ENCODE measurements at places on chromosomes 16 and 17.

GRCh38 chr16:12434567-12434966, 369.1 kb downstream of the CPPED1 start:
- DNase-seq: no peak

DNA sequence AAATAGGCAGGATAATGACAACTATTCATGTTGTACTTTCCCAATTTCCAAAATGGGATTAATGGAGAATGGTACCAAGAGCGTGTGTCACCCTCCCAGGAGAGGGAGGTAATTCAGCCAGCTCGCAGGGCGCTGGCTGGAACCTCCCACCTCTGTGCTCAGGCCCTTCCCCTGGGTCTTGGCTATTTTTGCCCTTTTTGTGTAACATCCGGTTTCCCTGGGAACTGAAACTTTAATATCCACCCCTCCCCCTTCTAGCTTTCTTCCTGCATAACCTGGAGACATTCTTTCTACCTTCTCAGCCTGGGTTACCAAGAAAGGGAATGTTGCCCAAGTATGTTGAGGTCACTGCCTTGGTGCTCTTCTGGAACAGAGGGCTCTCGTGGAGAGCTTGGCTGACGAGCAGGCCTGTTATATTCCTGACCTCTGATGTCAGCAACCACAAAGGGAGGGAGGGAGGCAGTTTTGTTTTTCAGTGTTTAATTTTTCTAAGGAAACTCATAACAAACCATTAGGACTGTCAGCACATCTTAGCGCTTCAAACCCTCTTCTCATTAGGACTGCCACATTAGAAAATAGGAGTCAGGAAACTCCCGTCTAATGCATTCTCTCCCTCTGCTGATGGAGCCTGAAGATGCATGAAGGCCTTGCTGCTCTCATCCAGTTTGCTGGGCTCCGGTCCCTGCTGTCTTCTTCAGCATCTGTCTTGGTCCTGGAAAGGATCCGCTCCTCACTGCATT, 25.6 kb downstream of the ITGB3 start:
- no peak for DNase-seq

DNA sequence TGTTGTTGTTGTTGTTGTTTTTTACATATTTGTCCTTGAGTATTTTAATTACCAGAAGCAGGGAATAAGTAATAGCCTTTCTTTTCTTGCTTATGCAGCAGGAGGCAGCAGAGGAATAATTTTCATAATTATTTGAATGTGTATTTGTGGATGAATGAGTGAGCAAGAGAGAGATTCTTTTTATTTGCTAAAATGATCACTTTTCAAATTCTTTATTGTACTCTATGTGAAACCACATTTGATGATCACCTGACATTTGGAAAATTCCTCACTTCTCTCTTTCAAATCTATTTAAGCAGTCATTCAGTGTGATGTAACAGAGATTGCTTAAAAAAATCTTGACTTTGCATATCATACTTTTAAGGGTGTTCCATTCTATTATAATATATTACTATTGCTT, 223.6 kb downstream of the BCAS3 start:
- DNase-seq: no peak

- no peak for DNase-seq
These were observed 489.6 kb downstream of the CDH13 start for GRCh38 chr16:83116274-83116892.

DNA sequence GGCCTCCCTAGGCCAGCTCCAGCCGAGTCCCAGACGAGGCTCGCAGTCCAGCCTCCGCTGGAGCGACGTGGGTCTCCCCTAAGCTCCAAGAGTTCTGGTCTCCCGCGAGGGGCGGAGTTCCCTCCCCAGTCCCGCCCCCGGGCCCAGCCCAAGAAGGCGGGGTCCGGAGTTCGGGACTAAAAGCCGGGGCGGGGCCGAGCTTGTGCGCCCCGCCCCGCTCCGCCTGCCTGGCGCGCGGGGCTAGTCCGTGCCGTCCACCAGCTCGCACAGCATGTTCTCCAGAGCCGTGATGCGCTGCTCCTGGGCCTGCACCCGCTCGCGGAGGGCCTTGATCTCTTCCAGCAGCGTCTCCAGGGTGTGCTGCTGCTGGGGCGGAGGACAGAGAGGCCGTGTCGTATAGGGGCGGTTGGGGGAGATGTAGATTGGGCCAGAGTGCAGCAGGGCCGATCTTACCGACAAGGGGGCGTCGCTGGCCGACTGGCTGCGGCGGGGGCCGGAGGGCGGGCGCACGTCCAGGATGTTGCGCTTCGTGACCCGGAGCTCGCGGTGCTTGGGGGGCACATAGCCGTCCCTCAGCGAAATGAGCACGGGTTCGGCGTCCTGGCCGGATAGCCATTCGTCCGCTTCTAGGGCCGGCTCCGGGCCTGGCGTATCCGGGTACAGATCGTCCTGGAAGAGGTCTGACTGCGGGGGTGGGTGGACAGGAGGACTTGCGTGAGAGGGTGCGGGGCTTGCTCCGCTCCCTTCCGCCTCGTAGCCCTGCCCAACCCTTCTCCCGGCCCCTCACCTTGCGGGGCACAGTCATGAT, 7.0 kb downstream of the CORO6 start:
- peak; percentile 81 for DNase-seq

DNA sequence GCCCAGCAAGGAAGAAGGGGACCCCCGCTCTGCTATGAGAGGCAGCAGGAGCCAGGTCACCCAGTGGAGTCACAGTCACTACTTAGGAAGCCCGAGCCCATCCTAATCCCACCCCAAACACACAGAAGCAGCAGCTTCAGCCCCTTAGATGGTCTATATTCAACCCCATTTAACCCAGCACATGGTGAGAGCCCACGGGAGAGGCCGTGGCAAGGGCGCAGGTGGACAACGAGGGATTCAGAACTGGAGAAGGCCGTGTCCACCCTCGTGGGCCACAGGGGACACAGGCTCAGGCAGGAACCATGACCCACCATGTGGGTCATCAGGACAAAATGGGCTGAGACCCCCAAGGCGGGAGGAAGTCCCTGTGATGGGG, 1.6 kb upstream of the TRPV3 start:
- no peak for DNase-seq

DNA sequence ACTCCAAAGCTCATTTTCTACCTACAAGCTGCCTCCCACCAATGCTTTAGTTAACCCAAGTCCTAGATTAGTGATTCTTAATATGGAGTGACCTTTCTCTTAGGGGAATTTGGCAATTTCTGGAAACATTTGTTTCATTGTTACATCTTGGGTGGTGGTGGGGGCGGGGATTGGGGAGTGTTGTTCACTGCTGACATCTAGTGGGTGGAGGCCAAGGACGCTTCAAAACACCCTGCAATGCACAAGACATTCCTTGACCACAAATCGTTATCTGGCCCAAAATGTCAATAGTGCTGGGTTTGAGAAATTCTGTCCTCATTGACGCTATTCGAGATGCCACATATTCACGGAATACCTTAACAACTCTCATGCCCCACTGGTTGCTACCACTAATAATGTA, 282.9 kb downstream of the RBFOX1 start:
- DNase-seq: no peak

DNA sequence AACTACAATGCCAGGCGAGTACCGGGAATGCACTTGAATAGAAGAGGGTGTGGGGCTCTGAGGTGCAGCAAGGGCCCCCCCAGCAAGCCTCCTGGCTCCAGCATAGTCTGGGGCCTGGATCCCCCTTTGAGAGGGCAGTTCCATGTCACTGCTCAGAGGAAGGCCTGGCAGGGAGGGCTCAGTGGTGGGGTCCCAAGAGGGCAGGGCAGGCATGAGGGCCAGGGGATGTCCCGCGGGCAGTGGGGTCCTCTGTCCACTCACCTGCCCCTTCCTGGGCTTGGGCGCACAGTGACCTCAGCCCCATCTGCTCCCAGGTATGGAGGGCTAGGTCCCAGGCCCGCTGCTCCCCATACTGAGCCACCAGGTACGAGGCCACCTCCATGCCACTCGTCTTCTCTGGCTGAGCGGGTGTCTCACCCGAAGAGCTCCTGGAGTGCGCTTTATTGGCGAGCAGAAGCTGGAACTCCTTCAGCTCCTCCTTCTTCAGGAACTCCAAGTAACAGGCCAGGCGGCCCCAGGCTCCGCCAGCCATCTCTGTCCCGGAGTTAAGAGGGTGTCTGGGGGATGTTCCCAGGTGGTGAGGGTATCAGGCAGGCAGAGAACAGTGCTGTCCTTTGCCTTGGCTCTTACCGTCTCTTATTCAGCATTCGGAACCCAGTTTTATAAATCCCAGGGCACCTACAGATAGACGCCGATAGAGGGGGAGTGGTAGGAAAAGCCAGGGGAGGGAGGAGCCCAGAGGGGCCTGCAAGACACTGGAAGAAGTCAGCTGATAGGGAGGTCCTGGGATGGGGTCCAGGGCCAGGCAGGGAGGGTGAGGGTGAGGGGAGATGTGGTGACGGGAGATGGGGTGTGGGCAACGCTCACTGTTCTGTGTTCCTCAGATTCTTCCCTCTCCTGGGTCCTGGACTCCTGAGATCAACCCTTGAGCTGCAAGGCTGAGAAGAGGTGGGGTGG, 605 bp downstream of the NLRP1 start:
- no peak for DNase-seq

DNA sequence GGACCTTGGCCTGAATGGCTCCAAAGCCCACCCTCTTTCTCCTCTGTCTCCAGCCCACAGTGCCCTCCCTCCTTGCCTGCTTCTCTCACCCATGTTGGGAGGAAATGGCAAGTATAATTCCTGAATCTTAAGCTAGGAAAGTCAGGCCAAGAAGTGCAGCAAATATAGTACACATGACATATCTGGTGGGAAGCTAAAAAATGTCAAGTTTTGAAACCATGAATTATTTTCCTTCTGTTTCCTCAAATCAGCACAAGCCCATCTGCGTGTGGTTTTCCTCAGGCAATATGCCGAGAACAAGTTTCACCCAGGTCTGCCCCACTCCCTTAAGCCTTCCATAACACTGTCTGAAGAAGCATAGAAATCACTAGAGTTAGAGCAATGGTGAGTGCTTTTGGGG, 502.8 kb upstream of the CDH11 start:
- no peak for DNase-seq

GRCh38 chr16:2490190-2491105, 15.5 kb downstream of the TBC1D24 start:
- no peak for DNase-seq

DNA sequence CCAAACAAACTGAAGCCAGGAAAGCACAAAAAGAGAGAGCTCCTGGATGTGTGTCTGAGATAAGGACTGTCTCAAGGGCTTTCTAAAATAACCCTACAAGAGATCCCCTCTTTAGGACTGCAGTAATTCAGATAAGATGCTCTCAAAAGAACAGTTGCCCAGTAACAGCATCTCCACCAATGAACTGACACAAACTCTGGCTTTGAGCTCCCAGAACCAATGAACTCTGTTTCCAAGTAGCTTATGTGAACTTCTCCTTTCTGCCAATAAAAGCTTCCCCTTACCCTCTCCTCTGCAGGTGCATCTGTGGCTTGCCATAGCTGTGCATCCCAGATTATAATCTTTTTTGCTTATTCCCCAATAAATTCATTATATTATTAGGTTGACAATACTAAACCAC, 421.5 kb downstream of the SLC39A11 start:
- DNase-seq: no peak

- no peak for DNase-seq
These were observed 12.3 kb downstream of the ALOXE3 start for GRCh38 chr17:8105957-8106398.

DNA sequence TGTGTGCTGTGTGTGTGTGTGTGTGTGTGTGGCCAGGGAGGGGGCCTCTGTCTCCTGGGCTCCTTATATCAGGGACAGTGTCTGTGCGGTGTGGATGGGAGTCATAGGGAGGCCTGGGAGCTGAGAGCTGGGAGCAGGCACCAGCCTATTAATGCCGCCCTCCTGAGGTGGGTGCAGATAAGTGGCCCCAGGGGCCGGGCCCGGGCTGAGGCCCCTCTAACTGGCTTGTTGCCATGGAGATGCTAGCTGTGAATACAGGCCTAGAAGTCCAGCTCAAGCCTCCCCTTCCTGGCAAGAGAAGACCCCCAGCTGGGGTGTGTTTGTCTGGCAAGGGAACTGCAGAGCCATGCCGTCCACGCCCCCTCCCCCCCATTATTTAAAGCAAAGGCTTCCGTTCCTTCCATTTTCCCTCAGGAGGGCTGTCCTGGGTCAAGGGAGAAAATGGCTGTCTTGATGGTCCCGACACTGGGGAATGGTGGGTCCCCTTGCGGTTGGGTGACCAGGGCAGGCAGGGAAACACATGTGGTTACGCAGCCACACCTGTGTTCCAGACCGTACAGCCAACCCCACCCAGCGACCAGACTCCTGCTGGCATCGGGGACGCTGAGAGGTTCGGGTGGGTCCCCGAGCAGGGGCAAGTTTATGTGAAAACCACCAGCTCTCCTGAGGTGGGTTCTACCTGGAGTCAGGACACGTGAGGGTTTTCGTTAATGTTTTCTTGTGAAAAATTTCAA, 141.1 kb downstream of the MRM1 start:
- no peak for DNase-seq

- no peak for DNase-seq
These were observed 85.6 kb downstream of the KCNJ2 start for GRCh38 chr17:70254735-70255460.

- no peak for DNase-seq
These were observed 397 bp downstream of the NCOR1 start for GRCh38 chr17:16215002-16215272.

- no peak for DNase-seq
These were observed 9.2 kb downstream of the CHMP6 start for GRCh38 chr17:81000631-81001357.

- no peak for DNase-seq
These were observed 27.1 kb upstream of the CREBBP start for GRCh38 chr16:3907586-3907985.

GRCh38 chr17:43935926-43936261, 6.4 kb downstream of the PPY start:
- no peak for DNase-seq

- no peak for DNase-seq
These were observed 17.7 kb downstream of the HSD11B2 start for GRCh38 chr16:67448580-67448979.

DNA sequence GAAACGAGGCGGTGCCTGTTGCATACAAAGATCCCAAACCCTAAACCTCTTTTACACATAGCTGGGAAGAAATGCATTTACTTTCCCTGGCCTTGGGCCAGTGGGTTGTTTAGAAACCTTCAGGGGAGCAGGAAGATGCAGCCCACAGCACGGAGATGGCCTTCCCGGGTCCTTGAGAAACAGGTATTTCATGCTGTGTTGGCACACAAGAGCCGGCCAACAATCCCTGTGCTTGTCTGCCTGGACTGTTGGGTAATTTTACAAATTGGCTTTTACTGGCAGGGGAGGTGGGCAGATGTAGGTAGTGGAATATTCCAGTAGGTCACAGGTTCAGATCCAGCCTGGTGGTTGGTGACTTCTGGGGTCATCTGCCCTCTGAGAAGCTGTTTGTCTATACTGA, 148.0 kb downstream of the FOXL1 start:
- no peak for DNase-seq

DNA sequence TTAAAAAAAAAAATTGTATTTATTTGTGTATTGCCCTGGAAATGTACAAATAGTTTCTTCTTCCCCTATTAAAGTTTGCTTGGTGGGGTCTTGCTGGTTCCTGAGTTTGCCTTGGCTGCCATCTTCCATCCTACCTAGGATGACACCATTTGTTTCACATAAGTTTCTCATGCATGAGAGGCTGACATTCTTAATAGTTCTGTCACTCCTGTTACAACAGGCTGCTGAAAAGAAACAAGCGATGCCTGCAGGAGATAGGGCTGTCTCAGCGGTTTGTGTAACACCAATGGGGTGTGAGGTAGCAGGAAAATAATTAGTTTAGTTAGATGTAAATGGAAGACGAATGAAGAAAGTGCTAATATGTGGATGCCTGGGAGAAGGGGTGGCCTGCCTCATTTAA, 1000.9 kb upstream of the RBFOX1 start:
- no peak for DNase-seq

Data from liver (tissue), 10 donors.